ENCODE measurements at places on chromosomes 5 and 9.

- DNase-seq: no peak
Observed at GRCh38 chr5:87169300-87169991, 98.2 kb upstream of the RASA1 start.

GRCh38 chr5:68303754-68304420, 88.3 kb downstream of the PIK3R1 start:
- no peak for DNase-seq

- no peak for DNase-seq
Observed at GRCh38 chr5:54383225-54383901, 72.1 kb upstream of the HSPB3 start.

GRCh38 chr9:128916745-128917144, 4.0 kb upstream of the PHYHD1 start:
- no peak for DNase-seq

DNA sequence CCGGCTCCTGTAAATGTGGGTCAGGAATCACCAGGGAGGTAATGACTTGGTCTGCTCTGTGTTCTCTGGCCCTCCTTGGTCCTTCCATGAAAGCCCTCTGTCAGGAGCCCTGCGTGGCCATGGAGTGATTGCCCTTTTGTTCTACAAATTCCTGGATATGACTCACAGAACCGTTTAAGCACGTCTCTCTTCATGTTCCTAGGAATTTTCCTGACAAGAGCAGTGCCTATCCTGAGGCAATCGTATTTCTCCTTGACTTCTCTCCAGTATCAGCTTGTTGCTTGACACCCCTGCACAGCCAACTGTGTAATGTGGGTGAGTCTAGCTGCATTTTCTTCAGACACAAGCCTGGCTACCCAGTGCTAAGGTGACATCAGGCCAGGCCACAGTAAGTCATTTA, 274.3 kb upstream of the ZNF462 start:
- no peak for DNase-seq

DNA sequence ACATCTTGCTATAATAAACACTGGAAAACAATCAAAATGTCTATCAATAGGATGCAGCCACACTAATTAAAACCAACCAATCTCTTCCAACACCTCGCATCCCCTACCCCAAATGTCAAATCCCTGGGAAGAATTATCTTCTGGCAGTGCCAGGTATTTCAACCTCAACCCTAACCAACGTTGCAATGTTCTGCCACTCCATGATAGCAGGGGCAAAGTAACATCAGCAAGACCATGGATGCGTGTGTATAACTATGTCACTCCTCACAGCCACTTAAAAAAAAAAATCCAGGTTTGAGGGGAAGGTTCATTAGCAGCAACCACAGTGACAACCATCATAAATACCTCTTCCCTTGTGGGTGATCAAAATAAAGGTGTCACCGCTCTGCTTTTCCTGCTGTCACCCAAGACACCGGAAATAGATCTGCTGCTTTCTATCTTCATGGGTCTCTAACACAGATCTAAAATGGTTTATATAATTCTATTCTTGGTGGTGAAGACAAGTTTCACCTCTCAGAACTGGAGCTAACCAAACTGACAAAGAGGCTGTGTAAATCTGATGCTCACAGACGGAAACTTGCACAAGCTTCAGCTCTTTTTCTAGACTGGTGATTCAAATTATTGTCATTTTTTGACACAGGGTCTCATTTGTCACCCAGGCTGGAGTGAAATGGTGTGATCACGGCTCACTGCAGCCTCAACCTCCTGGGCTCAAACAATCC, 9.9 kb downstream of the HSPA9 start:
- DNase-seq: no peak

- no peak for DNase-seq
Observed at GRCh38 chr5:168530621-168531150, 1.6 kb downstream of the FBLL1 start.

GRCh38 chr5:136157514-136157913, 24.9 kb downstream of the SMAD5 start:
- DNase-seq: no peak

DNA sequence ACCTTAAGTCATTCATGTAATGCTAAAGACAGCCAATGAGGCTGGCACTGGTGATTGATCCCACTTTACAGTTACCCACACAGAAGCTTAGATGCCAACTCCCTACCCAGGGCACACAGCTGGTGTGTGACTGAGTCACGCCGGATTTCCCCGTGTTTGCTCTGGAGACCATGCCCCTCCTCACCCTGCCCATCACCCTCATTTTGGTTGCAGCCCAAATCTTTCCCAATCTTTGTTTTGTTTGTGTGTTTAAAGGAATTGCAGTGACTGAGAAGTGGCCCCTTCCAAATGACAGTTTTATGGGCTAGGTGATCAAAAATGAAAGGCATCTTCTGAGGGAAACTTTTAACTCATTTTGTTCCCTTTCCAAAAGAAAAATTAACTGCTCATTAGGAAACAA, 10.9 kb downstream of the FBXL7 start:
- DNase-seq: no peak

DNA sequence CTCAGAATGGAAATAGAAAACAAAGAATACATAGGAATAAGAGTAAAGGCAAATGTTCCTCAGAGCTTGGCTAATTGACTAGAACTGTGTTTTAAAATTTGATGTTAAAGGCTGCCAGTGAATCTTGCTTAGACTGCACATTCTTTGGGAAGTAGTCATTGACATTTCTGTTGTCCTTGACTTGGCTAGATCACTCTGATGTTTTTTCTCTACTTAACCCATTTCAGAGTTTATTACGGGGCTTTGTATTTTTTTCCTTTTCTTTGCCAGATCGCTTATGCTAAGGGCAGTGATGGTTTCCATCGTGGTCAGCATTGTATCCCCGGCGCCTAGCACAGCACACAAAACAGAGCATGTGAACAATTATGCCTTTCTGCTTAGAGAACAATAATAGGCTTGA, 1126.7 kb upstream of the CDH9 start:
- DNase-seq: no peak

DNA sequence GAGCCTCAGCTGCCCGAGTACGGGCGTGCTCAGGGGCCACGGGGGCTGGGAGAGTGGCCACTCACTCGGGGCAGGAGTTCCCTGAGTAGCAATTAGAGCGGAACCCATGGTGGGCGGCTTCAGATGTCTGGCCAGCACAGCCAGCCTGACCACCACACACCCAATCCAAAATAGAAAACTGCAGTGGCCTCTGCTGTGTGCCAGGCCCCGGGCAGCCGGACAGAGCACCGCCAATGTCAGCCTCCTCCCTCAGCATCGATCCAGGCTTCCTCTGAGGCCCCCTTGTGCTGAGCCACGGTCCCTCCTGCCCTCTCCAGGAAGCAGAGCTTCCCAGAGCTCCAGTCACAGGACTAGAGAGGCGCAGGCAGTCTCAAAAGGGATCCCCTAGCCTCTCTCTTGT, 2.7 kb downstream of the ADAMTS2 start:
- DNase-seq: no peak
